Esophagus squamous epithelium (tissue), 5 donors: ENCODE measurements at places on chromosomes 1 and 21.

DNA sequence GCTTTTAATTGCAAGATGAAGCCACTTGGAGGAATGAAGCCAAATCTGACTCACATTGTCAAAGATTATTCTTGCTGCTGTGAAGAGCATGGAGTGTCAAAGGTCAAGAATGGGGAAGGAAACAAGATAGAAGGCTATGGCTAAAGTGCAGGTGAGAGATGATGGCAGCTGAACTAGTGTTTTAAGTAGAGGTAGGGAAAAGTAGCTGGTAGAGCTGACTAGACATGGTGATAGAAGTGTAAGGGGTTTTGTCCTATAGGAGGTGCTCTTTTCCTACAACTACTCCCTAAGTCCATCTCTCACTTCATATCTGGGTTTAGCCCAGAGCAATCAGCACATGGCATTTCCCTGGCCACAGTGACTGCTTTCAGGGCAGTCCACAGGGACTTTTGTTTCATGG lies 11.8 kb downstream of the UBE2T start:
- DNase-seq = no peak

GRCh38 chr1:113279776-113280391 lies 110.4 kb upstream of the MAGI3 start:
- no peak for DNase-seq

- DNase-seq = no peak
Observed at GRCh38 chr1:95094923-95095322, 22.2 kb upstream of the ALG14 start.

GRCh38 chr21:45478115-45478801 lies 64.0 kb downstream of the SLC19A1 start:
- DNase-seq = no peak

GRCh38 chr21:15221799-15222386 lies 157.1 kb upstream of the NRIP1 start:
- DNase-seq = no peak

- DNase-seq = no peak
Observed at GRCh38 chr1:117607471-117607870, 1.6 kb downstream of the TENT5C start.

DNA sequence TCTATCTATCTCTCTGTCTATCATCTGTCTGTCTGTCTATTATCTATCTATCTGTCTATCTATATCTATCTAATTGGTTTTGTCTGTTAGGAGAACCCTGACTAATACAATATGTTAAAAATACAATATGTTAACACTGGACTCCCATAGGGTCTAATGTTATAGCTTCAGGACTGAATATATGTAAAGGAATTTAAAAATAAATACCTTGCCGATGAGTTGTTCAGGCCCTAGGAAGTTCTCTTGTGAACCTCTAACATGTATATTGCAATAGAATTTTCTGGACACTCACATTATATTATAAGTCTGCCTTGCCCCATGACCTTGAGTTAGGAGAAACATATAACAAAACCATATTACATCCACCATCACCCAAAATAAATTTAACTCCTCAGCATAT lies 900.6 kb downstream of the NCAM2 start:
- no peak for DNase-seq

GRCh38 chr1:180117764-180118116 lies 36.9 kb upstream of the QSOX1 start:
- no peak for DNase-seq

DNA sequence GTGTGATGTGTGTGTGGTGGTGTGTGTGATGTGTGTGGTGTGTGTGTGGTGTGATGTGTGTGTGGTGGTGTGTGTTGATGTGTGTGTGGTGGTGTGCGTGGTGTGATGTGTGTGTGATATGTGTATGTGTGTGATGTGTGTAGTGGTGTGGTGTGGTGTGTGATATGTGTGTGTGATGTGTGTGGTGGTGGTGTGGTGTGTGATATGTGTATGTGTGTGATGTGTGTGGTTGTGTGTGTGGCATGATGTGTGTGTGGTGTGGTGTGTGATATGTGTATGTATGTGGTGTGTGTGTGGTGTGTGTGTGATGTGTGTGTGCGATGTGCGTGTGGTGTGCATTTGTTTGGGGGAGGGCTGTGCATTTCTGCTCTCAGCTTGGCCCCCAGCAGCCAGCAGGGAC lies 7.1 kb upstream of the PCBP3 start:
- DNase-seq = no peak

DNA sequence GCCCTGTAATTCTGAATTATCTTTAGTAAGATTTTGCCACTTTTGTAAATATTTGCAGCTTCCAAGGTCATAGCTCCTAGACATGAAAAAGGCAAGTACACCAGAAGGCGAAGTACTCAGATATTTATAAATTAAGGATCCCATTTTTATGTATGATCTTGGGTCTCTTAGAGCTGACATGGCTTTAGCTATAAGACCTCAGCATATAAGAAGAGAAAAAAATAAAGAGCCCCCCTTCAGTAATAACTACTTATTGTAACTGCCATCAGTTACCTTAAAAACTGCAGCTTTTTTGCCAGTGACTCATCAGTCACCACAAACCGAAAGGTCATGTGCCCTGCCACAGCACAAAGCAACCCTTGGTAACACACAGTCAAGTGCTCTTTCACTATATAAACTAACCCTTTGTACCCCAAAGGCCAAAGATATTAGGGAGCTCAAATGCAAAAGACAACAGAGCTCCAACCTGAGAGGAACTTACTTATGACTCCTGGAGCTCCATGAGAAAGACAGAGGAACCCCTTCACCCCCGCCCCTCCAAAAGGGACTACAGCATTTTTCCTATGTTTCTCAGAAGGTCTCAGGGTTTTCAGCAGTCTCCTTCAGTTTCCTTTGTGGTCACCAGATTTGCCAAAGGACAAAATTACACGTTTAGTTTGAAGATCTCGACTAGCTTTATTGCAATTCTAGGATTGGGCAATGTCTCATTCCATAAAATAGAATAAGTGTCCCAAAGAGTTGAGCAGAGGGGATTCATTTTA lies 219.8 kb upstream of the DUSP10 start:
- no peak for DNase-seq

DNA sequence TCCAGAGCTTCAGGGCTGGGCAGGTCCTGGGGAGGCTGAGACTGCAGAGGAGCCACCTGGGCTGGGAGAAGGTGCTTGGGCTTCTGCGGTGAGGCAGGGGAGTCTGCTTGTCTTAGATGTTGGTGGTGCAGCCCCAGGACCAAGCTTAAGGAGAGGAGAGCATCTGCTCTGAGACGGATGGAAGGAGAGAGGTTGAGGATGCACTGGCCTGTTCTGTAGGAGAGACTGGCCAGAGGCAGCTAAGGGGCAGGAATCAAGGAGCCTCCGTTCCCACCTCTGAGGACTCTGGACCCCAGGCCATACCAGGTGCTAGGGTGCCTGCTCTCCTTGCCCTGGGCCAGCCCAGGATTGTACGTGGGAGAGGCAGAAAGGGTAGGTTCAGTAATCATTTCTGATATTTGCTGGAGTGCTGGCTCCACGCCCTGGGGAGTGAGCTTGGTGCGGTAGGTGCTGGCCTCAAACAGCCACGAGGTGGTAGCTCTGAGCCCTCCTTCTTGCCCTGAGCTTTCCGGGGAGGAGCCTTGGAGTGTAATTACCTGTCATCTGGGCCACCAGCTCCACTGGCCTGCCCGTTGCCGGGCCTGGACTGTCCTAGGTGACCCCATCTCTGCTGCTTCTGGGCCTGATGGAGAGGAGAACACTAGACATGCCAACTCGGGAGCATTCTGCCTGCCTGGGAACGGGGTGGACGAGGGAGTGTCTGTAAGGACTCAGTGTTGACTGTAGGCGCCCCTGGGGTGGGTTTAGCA lies 9.3 kb downstream of the MYBPH start:
- no peak for DNase-seq

DNA sequence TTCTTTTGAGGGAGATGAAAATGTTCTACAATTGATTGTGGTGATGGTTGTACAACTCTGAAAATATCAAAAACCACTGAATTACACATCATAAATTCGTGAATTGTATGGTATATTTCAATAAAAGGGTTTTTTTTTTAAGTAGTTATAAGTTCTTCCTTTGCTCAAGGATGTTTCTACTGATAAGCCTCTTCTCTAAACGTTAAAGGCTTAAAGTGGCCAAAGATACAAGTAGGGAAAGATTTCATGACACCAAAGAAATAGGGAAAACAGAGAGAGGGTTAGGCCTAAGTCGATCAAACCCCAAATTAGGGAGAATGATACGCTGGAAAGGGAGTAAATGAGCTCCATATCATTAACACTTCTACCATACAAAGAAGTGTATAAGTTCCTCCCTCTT lies 4.1 kb downstream of the KDM5B start:
- no peak for DNase-seq

GRCh38 chr1:220339581-220339980 lies 67.3 kb upstream of the RAB3GAP2 start:
- DNase-seq = no peak

- no peak for DNase-seq
Observed at GRCh38 chr1:40754201-40754600, 29.4 kb upstream of the KCNQ4 start.

GRCh38 chr1:242017580-242018233 lies 18.8 kb upstream of the MAP1LC3C start:
- no peak for DNase-seq

DNA sequence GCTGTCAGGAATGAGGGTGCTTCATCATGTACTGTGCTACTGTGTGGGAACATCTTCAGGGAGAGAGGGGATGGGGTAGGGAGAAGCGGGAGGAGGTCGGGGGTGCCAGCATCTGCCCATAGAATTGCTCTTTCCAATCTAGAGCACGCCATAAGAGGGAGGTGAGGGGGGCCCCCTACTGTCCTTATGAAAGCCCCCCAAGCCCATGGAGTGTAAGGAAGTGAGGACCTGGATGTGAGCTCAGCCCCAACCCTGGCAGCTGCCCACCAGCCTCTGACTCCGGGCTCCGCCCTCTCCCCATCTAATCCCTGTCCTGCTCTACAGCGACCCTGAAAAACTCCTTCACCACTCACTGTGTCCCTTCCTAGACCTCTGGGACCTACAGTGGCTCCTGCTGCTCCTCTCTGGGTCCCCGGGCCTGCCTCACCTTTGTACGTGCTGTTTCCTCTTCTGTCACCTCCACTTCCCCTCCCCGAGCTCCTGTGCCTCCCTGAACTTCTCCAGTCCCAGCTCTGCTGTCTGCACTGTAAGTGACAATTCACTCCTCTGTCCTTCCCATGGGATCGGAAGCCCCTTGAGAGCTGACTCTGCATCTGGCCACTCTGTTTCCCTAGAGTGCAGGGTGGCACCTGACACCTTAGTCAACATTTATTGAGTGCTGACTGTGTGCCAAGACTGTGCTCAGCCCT lies 269.4 kb downstream of the PTPRU start:
- no peak for DNase-seq

DNA sequence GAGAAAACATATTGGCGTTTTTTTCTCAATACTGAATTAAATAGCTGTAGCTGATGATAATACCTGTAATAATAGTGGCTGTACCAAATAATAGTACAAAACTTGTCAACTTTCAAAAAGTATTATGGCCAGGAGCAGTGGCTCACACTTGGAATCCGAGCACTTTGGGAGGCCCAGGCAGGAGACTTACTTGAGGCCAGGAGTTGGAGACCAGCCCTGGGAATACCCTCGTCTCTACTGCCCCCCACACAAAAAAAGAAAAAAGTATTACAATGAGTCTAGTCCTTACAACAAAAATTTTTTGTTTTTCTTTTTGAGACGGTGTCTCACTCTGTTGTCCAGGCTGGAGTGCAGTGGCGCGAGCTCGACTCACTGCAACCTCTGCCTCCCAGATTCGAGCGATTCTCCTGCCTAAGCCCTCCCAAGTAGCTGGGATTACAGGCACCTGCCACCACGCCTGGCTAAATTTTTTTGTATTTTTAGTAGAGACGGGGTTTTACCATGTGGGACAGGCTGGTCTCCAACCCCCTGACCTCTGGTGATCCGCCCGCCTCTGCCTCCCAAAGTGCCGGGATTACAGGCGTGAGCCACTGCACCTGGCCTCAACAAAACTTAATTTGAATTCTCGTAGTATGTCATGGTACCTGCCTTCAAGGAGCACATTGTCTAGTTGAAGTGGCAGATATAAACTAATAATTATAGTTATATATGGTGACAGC lies 1.4 kb downstream of the RBBP4 start:
- DNase-seq = no peak

GRCh38 chr1:239731082-239731748 lies 344.8 kb downstream of the CHRM3 start:
- DNase-seq = no peak

- DNase-seq = no peak
Observed at GRCh38 chr1:163337631-163338030, 15.9 kb downstream of the NUF2 start.

DNA sequence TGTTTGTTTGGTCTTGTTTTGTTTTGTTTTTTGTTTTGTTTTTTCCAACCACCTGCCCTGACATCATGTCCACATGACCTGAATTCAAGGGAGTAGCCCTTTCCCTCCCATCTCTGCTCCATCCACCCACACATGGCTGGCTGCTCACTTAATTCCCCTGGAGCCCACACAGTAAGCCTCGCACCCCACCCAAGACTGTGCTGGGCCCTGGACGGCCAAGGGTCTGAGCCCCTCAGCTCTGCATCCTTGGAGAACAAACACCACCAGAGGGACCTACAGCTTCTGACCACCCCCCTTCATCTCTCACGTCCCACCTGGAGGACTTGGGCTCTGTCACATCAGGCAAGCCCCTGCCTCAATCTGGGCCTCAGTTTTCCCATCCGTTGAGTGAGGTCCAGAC lies 39.1 kb downstream of the MATN1 start:
- no peak for DNase-seq

- DNase-seq = no peak
Observed at GRCh38 chr1:70498666-70499065, 87.6 kb downstream of the CTH start.

- DNase-seq = peak; percentile 19
Observed at GRCh38 chr1:173122958-173123852, 72.5 kb upstream of the TNFSF18 start.
